ENCODE measurements at places on chromosomes 3 and 15.

DNA sequence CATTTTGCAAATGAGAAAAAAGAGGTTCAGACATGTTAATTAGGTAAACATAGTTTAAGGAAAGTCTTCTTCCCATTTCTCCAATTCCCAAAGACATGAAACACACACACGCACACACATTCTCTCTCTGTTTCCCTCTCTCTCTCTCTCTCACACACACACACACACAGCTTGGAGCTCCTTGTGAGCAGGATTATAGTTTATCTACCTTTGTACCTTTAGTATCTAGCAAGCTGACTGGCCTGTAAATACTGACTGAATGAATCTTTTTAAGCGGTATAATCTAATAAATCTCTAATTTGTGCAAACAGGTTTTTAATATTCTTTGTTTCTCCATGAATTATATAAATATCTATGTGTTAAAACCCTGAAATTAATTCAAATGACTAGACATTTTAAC lies 73.3 kb downstream of the UACA start:
- no peak for DNase-seq

DNA sequence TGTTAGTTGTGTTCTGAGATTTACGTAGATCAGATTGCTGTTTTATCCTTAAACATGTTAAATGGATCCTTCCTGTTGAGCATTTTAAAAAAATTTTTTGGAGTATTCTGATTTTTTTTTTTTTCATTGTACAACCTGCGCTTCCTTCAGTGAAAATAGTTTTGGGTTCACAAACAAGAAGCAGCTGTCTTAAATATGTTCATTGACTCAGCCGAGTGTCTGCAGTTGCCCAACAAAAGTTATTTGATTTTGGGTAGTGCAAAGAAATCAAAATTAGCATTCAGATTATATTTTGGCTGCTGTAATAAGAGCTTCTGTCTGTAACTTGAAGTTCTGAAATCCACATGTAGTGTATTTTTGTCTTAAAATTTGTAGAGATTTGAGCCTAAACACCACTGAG lies 148.2 kb downstream of the BBX start:
- DNase-seq: no peak

DNA sequence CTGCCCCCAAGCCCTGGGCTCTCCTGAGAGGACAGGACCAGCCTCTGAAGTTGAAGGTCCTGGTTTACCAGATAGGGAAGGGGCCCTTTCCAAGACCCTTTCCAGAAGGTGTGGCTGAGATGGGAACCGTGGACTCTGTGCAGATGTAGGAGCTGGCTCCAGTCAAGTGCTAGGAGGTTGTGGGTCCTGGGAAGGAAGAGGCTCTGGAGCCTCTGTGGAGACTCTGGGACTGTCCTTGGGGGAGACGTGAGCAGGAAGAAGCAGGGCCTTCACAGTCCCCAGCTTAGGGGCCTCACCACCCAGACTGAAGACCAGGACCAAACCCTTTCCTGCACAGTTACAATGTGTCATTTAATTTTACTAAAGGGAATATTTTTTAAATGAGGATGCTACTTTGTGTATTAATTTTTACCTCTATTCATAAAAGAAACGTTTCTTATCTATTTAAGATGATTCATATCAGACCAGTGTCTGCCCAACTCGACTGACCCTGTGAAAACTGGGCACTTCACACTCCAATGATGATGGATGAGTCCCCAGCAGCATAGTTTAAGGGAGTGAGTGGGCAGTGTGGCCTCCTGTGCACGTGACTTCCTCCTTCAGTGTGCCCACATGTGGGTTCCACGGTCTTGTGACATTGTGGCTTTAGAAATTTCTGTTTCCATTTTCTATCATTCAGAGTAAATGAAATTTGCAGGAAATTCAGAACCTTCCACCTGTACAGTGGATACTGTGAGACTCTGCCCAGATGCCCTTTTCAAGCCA lies 10.9 kb downstream of the CCR5AS start:
- DNase-seq: no peak

GRCh38 chr3:140341203-140341602 lies 336.7 kb upstream of the TRIM42 start:
- peak; percentile 89 for DNase-seq

- no peak for DNase-seq
Measured at GRCh38 chr15:44295750-44296431, 7.4 kb downstream of the GOLM2 start.

Data from NCI-H146 (cell line).